ENCODE measurements at places on chromosomes 2 and 18.

DNA sequence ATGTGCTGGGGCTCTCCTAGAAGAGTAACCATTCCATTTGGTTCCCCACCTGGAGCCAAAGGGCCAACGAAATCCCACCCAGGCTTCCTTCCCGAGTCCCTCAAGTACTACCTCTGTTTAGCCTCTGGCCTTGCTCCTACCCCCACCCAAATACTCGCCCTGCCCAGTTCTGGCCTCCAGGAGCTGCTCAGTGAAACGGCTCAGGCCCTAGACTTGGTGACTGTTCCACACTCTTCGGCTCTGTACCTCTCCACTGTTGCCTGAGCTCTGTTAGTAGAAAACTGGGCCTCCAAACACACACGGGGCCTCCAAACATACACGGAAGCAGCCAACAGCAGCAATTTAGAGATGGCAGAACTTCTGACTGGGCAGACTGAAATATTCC is 4.2 kb downstream of the OTX1 start:
- no peak for DNase-seq

- no peak for DNase-seq
Measured at GRCh38 chr2:42841344-42841743, 49.0 kb upstream of the HAAO start.

DNA sequence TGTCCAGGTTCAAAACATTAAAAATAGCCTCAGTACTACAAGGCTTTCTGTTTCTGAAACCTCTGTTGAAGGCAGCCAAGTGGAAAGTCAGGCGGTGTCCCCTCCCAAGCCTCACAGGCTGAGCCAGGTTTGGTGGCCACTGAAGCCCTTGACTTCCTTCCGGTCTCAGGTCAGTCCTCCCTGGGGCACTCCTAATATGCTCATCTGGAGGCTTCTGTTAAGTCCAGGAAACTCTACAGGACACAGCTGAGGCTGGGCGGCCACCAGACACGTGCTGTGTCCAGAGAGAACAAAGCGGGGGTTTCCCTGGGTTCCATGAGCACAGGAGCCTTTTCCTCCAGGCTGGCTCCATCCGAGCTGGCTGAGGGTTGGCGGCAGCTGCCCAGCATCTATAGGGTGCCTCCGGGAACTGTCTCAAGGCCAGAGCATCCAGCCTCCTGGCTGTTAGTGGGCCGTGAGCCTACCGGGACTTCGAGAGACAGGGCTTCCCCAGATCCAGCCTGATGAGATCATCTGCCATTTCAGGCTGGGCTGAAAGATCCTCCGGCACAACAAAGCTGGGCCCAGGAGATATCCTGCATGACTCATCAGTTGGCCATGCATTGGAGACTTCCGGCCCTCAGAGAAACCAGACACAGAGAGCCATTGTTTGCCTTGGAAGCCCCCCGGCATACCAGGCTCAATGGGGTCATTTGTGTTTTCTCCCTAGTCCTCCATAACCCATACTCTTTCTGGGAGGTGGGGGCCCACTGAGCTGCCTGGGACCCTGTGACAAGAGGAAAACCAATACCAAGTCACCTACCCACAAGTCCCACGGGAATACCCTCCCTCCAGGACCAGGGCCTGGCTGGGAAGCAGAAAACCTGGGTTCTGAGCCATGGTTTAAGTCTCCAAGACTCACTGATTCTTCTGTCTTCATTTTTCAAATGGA is 71.7 kb downstream of the HS1BP3 start:
- peak; percentile 48 for DNase-seq

GRCh38 chr2:182824767-182825158 is 41.7 kb downstream of the FRZB start:
- no peak for DNase-seq

DNA sequence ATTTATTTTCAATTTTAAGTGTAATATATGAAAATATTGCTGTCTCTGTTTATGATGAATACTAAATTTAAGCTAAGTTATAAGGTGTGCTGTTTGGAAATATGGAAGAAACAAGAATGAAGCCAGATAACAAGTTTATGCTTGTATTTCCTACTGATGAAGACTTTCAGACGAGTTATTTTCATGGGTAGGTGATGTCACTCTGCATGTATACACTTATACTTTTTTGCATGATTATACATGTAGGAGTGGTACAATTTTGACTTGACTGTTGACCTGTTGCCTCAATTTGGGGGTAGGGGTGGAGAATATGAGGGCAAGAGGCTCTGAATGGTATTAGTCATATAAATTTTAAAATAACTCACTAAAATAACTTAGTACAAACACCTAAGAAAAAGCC is 133.7 kb downstream of the HAUS1 start:
- no peak for DNase-seq

GRCh38 chr18:44518666-44519065 is 162.0 kb upstream of the SETBP1 start:
- no peak for DNase-seq

- no peak for DNase-seq
Measured at GRCh38 chr2:64860276-64860885, 128.8 kb upstream of the SLC1A4 start.

DNA sequence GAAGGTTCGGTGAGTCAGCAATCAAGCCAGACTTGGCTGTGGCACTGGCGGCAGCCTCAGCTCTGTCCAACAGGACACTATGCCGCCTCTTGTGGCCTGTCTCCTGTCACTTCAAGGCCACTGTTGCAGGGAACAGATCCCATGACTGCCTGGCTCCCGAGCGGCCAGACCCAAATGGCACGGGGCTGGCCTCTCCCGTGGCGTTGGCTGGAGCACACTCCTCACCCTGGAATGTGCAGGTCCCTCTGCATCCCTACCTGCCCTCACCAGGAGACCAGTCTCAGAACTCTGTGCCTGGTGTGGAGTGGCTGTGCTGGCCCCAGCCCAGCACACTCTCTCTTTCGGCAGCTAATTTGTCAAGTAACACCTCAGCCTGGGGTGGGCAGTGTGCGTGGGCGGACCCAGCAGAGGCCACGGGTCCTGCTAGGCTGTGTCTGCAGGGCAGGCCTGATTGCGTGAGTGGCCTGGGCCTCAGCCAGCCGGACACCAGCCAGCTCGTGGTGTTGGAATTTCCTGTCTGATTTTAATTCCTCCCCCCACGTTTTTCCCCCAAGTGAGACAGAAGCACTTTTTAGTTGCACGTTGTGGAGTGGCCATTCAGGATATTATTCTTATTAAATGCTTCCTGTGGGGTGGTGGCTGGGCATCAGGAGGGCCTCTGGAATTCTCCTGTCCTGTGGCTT is 179.3 kb downstream of the GLI2 start:
- no peak for DNase-seq

DNA sequence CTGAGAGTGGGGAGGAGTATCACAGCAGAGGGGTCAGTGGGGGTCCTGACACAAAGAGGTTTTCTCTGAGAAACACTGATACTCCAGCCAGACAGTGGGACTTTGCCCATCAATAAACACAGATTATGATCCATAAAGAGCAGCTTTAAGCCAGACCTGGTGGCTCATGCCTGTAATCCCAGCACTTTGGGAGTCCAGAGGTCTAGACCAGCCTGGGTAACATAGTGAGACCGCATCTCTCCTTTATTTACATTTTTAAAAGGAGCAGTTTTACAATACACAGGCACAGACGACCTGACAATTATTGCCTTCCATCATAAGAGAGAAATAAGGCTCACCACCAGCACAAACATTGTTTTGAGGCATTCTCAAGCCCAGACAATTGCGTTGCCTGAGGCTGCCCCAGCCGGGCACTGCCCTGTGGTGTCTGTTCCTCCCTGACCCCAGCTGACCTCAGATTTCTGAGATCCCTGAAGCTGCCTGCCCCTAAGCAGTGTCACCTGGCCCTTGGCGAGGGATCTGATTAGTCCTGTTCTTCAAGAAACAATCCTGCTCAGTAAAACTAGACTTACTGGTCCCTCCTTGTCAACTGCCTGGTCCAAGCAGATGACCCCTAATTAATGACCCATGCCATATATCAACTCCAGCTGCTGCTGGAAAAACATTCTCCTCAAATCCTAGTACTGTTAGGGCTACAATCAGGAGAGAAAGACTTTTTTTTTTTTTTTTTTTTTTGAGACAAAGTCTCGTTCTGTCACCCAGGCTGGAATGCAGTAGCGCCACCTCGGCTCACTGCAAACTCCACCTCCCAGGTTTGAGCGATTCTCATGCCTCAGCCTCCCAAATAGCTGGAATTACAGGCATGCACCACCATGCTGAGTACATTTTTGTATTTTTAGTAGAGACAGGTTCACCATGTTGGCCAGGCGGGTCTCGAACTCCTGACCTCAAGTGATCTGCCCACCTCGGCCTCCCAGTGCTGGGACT is 59.4 kb upstream of the SOS1 start:
- no peak for DNase-seq

DNA sequence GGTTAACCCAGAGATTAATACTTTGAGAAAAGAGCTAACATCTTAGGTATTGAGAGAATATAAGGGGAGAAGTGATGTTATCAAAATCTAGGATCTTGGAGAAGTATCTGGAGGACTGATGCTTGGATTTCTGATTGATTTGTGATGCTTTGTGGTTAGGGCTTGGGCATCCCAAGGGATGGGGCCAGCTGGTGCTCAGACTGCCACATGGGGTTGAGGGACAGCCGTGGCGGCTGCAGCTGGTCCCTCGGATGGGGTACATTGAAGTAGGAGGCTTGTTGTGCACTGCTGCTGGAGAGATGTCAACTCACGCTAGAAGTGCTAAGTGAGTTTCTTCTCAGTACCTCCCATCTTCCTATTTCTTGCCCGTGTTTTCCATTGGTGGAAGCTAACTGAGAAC is 22.4 kb downstream of the HRH4 start:
- no peak for DNase-seq

- DNase-seq, result no peak
Measured at GRCh38 chr18:54787121-54787520, 41.2 kb upstream of the RAB27B start.

GRCh38 chr18:24924066-24924716 is 427.8 kb downstream of the ZNF521 start:
- no peak for DNase-seq

DNA sequence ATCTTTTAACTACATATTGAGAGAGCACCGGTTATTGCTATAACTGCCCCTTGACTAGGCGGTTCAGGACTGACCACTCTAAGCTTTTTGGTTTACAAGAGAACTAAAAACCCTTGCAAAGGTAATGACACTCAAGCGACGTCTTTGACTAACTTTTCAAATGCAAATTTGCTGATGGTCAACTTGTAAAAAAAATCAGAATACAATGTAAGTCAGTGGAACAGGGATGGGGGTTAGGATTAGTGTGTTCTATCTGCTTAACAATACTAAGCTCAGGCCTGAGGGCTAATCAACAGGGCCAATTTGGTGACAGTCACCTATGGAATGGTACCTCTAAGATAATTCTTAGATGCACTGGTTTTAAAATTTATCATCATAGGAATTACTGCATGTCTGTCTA is 57.1 kb downstream of the ZAP70 start:
- no peak for DNase-seq

- no peak for DNase-seq
Measured at GRCh38 chr2:111252436-111252835, 131.7 kb downstream of the BCL2L11 start.

- no peak for DNase-seq
Measured at GRCh38 chr18:55588870-55589595, 1.0 kb upstream of the TCF4 start.

GRCh38 chr2:16281451-16282335 is 341.3 kb downstream of the MYCN start:
- DNase-seq, result peak; percentile 21

GRCh38 chr2:74867841-74868658 is 34.1 kb downstream of the HK2 start:
- DNase-seq, result peak; percentile 24

DNA sequence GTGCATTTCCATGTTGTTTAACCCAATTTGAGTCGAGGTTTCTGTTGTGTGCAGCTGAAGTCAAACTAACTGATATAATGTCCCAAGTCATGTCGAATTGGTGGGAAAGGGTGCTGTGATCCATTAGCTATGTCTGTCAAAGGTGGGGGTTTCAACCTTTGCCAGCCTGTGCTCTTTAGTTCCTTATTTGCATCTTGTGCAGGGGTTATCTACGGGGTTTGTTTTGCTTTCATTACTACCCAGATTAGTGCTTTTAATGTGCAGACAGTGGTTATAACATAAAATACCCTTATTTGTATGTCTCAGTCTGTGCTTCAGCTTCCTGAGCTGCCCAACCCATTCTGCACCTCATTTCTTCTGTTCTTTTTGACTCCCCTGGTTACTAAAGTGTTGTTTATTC is 271.9 kb upstream of the CXCR4 start:
- DNase-seq, result no peak

DNA sequence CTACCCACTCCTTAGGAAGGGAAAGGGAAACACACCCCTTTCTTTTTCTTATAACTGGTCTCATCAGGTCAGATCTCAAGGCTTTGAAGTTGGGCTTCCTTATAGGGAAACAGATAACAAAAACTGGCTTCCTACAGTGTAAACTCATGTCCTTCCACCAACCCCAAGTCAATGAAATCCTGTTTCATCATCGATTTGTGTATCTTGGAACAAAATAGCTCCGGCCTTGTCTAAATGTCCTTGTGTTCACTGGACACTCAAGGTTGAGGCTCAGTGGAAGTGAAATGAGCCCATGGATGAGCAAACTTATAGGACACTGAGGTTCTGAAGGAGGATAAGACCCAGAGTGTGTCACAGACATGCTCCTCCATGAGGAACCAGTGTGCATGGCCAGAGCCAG is 156.1 kb upstream of the REV1 start:
- no peak for DNase-seq

- no peak for DNase-seq
Measured at GRCh38 chr2:224984637-224985036, 57.6 kb downstream of the DOCK10 start.

Measured in prostate gland (tissue), 2 donors.